ENCODE measurements at places on chromosomes 2 and 18.

- no peak for DNase-seq
These were observed 136.9 kb upstream of the FBXO11 start for GRCh38 chr2:48043131-48043700.

DNA sequence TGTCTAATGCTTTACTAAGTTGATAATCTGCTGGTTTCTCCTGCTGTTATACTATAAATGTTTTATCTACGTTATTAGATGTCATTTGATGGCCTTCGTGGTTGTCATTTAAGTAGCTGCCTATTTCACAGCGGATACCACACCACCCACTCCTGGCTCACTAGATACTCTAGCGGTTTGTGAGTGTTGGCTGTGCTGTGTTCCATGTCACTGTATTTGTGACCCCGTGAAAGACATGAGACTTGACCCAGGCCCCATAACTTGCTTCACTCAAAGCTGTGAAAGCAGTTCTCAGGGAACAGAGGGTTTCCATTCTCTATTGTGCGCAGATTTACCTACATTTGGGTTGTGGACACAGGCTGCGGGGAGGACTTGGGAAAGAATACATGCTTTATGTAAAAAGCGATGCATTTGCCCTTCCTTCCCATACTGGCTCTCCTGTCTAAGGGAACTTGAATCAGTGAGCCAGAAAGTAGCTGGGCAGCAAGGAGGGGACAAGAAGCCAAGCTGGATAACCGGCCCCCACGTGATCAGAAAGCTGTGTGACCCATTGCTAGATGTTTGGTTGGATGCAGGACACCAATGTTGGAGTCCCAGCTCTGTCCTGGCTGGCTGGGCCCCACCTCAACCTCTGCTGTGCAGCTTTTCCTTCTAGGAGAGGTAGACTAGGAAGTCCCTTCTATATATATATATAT lies 52.2 kb downstream of the PLB1 start:
- DNase-seq: no peak

DNA sequence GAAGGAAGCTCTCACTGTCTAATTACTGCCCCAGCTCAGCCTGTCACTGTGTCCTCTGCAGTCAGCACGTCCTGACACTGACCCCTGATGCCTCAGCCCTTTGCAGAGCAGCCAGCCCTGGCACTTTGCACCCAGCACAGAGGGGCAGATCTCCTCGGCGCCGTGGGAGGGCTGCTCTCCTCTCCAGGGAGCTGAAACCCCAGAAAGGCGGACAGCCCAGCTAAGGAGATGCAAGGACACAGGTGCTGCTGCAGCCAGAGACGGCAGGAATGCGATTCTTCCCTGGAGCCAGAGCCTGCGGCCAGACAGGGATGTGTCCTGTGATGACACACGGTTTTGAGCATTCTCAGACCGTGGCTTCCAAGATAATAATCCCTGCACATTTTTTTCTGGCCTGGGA lies 34.5 kb upstream of the SIX3 start:
- no peak for DNase-seq

GRCh38 chr18:25147877-25148488 lies 204.0 kb downstream of the ZNF521 start:
- DNase-seq: no peak

- no peak for DNase-seq
These were observed 26.9 kb downstream of the LOXHD1 start for GRCh38 chr18:46630160-46630559.

DNA sequence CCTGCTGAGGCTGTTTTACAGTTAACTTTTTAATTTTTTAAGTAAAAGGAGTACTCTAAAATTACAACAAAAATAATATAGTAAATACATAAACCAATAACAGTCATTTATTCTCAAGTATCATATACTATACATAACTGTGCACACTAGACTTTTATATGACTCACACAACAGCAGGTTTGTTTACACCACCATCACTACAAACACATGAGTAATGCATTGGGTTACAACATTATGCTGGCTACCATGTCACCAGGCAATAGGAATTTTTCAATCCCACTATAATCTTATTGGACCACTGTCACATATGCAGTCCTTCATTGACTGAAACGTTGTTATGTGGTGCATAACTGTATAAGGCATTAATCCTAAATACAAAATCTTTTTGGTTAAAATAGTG lies 42.5 kb downstream of the RASGRP3 start:
- no peak for DNase-seq

GRCh38 chr2:55986001-55986400 lies 62.4 kb upstream of the EFEMP1 start:
- no peak for DNase-seq

DNA sequence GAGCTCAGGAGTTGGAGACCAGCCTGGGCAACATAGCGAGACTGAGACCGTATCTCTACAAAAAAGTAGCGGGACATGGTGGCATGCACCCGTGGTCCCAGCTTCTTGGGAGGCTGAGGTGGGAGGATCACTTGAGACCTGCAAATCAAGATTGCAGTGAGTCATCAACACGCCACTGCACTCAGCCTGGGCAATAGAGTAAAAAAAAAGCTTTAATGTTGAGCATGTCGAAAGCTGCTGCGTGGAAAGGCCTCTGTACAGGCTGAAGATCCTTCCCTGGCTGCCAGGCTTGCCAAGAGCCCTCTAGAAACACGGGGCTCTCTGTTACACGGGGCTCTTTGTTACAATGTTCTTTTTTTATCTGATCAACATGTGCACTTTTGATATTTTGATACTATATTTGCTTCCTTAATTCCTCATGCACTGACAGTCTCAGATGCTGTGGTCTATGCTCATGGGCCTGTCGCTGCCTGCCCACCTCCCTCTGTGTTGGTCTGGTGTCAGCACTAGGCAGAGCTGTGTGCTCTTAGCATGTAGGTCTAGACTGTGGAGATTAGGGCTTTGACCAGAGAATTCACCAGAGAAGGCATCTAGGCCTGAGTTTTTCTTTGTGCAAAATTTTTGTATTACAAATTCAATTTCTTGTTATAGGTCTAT lies 18.7 kb downstream of the CLK1 start:
- DNase-seq: no peak

- no peak for DNase-seq
These were observed 283.7 kb downstream of the NYAP2 start for GRCh38 chr2:225683258-225683657.

GRCh38 chr2:107684421-107684820 lies 142.3 kb upstream of the RGPD4 start:
- no peak for DNase-seq

GRCh38 chr2:63525905-63526304 lies 62.4 kb downstream of the WDPCP start:
- DNase-seq: no peak
